ENCODE measurements at places on chromosomes 6 and 20.
A peak's percentile ranks its signal among the peaks of the same experiment; 100 is the strongest.

GRCh38 chr20:59135093-59135492, 28.5 kb upstream of the ZNF831 start:
- no peak for DNase-seq

DNA sequence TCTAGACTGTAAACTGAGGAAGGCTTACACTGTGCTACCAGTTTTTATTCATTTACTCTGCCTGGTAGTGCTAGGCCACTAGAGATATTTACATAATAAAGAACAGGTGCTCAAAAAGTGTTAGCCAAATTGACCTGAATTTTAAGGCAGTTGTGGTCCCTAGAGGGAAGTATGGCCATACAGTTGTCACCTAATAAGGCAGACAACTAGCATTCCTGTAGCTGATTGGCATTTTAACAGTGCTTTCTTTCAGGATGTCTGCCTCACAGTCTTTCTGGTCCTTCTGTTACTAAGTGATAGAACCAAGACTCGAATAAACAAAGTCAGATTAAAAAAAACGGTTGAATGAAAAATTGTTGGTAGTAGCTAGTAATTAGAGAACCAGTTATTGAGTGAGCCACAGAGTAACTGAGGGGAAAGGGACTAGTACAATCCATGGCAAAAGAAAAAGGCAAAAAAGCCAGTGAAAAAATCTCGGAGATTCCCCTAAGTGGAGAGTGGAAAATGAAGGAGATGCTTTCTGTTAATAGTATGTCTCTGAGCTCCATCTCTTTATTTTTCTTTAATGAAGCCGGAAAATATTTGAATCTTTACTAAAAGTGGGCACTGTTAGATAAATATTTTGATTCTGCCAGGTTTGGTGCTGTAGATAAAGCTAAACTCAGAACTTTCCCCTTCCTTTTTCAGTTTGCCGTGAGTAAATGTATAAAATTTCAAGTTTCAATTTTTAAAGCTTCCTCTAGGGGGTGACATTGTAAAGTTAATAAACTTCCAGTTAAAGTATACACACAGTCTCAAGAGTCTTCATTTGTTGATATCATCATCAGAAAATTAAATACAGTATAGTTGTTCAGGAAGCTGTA, 9.1 kb downstream of the VTA1 start:
- DNase-seq = peak; percentile 1

- DNase-seq = no peak
These were observed 294.7 kb downstream of the PTPRT start for GRCh38 chr20:42895020-42895419.

GRCh38 chr6:32082935-32083334, 26.2 kb downstream of the TNXB start:
- DNase-seq = no peak

DNA sequence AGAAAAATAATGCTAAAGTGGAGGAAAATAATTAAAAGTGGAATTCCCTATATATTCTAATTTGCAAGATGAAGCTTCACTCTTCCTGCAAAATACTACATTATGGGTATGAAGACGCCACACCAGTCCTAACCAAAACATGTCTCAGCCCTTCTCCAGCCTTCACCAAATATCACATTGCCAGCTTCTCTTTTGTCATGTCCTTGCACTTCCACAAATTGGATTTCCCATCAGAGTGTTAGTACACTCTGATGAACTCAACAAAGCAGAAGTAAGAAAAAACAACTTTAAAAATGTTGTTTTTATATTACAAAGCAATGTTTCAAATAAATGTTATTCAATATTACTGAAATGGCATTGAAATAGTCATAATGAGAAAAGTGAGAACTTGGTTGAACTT, 62.4 kb upstream of the RNF146 start:
- no peak for DNase-seq

- DNase-seq = no peak
These were observed 82.4 kb downstream of the IRF4 start for GRCh38 chr6:473768-474452.

DNA sequence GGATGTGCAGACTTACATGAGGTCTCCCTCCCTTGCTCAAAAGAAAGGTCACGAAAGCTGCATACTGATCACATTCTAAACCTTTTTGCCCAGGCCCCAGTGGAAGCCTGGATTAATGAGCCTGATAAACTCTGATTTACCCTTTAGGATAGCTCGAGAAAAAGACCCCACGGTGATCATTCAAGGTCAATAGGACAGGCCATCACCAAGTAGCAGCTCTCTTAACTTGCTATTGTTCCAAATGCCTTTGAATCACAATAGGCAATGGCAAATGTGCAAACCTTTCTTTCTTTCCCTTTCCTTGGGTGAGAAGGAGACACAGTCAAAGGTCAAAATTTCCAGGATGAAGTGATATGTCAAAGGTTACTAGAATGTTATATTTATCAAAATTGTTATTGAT, 327.3 kb downstream of the HDGFL1 start:
- DNase-seq = no peak

GRCh38 chr20:40293740-40294139, 395.3 kb downstream of the MAFB start:
- no peak for DNase-seq

GRCh38 chr20:62925420-62926228, 681 bp downstream of the DIDO1 start:
- DNase-seq = no peak

DNA sequence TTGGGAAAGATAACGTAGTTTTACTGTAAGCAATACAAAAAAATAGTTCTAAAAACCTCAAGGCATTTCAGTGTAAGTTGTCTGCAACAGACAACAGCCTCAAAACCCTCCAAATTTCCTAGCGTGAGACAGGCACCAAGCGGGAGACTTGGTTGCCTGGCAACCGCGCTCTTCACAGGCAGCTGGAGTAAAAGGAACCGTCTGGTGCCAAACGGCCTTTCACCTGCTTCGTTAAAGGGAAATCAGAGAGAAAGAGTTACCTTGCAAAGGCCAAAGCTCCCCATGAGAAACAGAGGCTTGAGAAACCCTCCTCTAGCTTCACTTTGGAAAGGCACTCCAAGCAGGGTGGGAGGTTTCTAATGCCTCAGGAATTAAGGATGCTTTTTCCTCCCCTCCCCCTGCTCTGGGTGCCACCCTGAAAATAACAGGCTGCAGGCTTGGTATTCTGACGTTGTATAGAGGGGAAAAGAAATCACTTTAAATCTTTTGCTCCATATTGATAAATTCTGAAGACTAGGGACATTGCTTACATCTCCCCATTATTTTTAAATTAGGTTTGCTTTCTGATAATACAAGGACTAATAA, 129.7 kb upstream of the UFL1 start:
- no peak for DNase-seq

- no peak for DNase-seq
These were observed 57.8 kb downstream of the AGPAT4 start for GRCh38 chr6:161215876-161216615.

GRCh38 chr6:88908598-88909548, 54.5 kb downstream of the RNGTT start:
- no peak for DNase-seq

DNA sequence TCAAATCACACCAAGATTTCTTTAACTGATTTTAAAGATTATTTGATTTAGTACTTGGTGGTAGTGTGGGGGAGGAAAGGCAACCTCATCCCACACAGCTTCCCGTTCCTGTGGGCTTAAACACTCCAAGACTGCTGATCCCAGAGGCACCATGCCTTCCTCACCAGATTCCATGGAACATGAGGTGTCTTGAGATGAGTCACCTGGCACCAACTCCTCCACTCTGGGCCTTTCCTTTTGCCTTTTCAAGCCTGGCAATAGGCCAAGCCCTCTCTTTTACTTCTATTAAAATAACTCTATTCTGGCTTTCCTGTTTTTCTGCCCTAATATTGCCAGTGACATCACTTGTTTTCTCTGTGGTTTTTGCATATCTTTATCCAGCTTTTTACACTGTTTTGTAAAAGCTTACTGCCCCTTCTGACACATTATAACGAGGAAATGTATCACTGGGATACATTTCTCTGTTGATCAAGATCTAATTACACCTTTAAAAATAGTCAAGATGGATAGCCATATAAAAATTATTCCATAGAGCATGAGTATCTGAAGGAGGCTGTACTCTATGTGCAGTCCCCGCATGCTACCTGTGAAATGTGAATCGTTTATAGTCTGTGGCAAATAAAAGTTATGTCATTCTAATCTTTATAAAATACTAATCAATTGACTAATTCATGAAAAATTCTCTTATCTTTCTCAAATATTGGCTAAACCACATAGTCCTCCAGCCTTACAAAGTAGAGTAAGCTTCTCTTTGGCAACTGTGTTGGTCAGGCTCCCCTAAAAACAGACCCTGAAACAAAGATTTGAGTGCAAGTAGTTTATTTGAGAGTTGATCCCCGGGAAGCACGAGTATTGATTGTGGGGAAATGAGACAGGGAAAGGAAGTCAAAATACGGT, 257.8 kb upstream of the KCNQ5 start:
- no peak for DNase-seq

Data from NCI-H1694 (cell line).